ENCODE measurements at places on chromosomes 5 and 9.

DNA sequence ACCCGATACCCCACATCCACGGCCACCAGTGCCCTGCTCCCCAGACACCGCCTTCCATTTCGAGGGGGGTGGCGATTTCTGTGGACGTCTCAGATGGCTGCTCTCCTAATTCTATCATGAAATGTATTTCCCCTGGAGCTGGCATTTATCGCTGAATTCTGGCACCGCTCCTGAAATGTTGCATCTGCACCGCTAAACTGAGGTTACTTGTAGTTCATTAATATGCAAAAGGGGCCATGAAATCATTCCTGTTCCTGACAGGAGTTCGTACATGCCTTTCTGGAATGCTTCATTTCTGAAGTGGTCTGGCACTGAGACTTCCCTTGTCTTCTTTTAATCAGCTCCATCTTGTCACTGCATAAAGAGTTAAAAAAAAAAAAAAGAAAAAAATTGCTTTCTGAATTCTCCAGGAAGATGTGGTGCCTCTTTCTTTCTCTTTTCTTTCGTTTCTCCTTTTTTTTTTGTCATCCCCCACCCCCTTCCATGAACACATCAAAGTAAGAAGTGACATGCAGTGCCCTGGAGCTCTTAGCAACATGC is 97.7 kb upstream of the SMARCA2 start:
- no peak for DNase-seq

- no peak for DNase-seq
Measured at GRCh38 chr5:140883927-140884697, 2.2 kb downstream of the PCDHA13 start.

- no peak for DNase-seq
Measured at GRCh38 chr9:114093031-114093471, 6.0 kb downstream of the KIF12 start.

DNA sequence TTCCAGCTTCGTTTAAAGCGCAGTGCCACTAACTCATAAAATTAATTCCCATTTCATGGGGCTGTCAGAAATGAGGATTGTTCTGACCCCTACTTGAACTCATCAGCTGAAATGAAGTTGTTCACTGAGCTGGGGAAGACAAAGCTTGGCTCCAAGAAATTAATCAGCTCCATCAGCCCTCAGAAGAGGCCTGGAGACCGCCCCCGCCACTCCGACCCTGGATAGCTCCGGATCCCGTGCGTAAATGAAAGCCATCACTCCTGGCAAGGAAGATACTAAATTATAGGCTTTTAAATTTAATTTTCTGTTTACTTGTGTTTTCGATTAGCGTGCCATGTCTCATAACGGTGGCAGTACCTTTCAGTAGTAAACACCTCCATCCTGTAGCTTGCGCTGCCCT is 142.8 kb upstream of the IRX2 start:
- no peak for DNase-seq

- DNase-seq, result no peak
Measured at GRCh38 chr9:134155812-134156377, 8.5 kb downstream of the RNU6ATAC start.

DNA sequence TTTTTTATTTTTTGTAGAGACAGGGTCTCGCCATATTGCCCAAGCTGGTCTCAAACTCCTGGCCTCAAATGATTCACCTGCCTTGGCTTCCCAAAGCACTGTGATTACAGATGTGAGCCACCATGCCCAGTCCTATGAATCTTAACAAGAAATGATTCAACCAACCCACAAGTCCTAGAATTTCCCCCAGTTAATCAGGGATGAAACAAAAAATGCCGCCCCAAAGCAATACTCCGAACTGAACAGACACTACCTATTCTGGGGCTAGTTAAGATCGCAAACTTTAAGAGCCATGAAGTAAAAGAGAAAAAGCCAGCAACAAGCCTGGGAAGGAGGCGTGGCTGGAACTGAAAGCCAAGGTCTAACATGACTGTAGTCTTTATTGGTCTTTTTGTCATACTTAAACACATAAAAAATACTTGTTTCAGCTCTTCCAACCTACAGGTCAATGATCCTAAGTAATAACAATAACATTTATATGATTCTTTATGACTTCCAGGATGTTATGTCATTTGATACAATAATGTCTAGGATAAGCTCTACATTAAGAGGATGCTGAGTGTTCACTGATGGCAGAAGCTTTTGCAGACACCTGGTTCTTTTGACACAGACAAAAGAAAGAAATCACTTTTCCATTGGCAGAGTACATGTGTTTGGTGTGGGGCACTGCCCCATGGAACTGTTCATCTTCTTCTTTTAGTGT is 361.1 kb upstream of the TLE4 start:
- DNase-seq, result no peak

GRCh38 chr5:73380041-73380440 is 68.5 kb downstream of the FOXD1 start:
- no peak for DNase-seq

GRCh38 chr5:156971415-156971814 is 8.4 kb upstream of the TIMD4 start:
- DNase-seq, result no peak

Data from NCI-H2107 (cell line).